ENCODE measurements at places on chromosomes 3 and 15. TPM values are rescaled to one million over a fixed set of nuclear protein-coding genes. Genes with fewer than 3 reads are reported as not detected.

DNA sequence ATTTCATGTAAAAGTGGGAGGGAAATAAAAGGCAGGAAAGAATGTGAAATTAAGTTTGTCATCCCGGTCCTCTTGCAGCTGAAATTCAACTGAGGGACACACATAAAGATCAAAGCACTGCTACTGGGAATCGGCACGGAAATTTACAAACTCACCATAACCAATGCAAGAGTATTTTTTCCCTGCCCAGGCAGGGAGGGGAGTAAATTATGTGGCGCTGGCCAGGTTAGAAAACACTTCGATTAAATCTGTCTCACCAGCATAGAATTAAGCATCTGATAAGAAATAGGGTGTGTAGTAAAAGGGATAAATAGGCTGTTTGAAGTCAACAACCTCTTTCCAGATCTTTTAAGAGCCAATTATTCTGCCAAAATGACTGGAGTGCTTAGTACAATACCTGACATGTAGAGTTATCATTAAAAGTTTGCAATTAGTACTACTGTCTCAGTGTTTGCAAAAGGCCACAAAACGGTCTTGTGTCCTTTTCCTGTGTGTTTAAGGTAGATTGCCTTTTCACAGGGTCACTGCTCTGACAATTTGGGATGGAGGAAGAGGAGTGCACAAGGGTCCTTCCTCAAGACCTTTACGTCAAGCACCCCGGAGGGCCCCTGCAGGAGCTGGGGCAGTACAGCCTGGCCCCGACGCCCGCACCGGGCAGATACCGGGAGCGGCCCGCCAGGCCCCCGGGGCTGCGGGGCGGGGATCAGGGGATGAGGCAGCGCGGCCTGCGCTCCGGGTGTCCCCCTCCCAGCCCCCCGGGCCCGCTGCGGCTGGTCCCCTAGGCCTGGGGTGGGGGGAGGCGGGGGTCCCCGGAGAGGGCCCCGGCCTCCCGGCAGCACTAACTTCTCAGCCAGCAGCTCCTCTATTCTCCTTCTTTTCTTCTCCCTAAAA, 651 bp downstream of the UBA3 start:
- DNase-seq = no peak

GRCh38 chr3:44478055-44478468, 592 bp upstream of the ZNF445 start:
- no peak for DNase-seq

- no peak for DNase-seq
Measured at GRCh38 chr3:124172283-124172682, 180.4 kb upstream of the ROPN1 start.

The EPHB3 gene
- not detected for total RNA-seq

GRCh38 chr3:8734137-8734878, 706 bp downstream of the CAV3 start:
- no peak for DNase-seq

The C3orf70 gene
- 0.42 TPM for total RNA-seq

GRCh38 chr15:56356616-56357015, 8.6 kb upstream of the TEX9 start:
- no peak for DNase-seq

The SLC6A6 gene
- 28.8 TPM for total RNA-seq

GRCh38 chr3:66754613-66755012, 243.5 kb upstream of the KBTBD8 start:
- no peak for DNase-seq

The IGF2BP2 gene
- 62.0 TPM for total RNA-seq

GRCh38 chr15:100711516-100712021, 109.2 kb downstream of the ASB7 start:
- DNase-seq = no peak

- DNase-seq = no peak
Measured at GRCh38 chr15:47514200-47514652, 203.1 kb upstream of the SEMA6D start.

- no peak for DNase-seq
Measured at GRCh38 chr3:63441262-63441661, 163.2 kb downstream of the SYNPR start.

DNA sequence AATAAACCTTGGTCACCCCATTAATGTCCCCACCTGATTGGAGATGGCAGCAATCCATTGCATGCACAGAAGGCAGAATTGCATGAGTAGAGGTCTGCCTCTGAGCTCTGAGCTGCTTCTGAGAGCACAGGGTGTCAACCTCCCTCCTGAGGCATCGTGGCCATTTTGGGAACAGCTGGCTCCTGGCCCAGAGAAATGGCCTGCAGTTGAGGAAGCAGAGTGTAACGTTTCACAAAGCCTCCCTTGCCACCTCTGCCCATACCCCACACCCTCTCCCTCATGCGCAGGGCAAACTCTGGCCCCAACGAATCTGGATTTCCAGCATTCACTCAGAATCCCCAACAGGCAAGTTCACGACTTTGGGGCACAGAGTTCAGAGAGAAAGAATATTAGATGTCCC, 198.9 kb downstream of the ADAMTS9 start:
- DNase-seq = no peak

- peak; percentile 29 for DNase-seq
Measured at GRCh38 chr3:32399030-32399620, 7.5 kb downstream of the CMTM7 start.

The RAB8B gene
- 72.0 TPM for total RNA-seq

The BLM gene
- total RNA-seq = 9.0 TPM

- no peak for DNase-seq
Measured at GRCh38 chr15:79496838-79497237, 64.7 kb downstream of the MINAR1 start.

DNA sequence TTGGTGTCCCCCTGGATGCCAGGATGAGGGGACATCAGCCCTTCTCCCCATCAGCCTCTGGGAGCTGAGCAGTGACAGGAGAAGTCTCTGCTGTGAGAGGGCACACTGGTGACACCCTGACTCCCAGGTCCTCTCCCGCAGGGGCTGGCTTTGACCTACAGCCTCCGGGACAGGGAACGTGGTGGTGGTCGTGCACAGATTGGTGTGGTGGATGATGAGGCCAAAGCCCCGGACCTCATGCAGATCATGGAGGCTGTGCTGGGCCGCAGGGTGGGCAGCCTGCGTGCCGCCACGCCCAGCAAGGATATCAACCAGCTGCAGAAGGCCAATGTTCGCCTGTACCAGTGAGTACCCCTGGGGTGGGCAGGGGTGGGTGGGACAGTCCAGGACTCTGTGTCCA, 6.8 kb downstream of the VILL start:
- DNase-seq = no peak

The C15orf39 gene
- total RNA-seq = 6.4 TPM

All from pulmonary artery endothelial cell (primary cell).